ENCODE measurements at places on chromosomes 6 and 20.

DNA sequence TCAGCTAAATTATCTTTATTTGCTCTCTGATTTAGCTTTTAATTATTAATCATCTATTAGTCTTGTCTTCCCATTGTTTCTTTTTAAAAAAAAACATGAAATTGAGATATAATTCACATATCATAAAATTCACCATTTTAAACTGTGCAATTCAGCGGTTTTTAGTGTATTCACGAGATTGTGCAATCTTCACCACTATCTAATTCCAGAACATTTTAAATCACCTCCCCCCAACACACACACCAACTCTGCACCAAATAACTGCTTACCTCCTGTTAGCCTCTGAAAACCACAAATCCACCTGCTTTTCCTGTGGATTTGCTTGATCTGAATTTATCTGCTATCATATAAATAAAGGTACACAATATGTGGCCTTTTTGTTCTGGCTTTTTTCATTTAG lies 8.8 kb upstream of the ABRACL start:
- DNase-seq = no peak

- no peak for DNase-seq
These were observed 395.4 kb downstream of the CDC5L start for GRCh38 chr6:44782892-44783291.

DNA sequence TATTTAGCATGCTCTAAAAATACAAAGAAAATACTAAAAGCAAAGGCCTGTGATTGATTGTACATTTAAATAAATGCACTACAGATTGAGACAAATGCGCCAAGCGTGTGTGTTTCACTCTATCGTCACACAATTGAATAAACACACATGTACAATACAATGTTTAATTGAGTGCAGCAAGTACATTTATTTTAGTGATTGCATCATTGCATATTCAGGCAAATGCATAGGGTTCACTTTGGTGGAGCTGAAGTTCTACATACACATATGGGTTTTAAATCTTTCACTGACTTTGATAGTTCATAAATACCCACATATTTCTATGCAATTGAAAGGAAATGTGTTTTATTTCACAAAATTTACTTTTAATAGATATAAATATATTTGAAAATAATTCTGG lies 750.6 kb upstream of the MMS22L start:
- DNase-seq = no peak

DNA sequence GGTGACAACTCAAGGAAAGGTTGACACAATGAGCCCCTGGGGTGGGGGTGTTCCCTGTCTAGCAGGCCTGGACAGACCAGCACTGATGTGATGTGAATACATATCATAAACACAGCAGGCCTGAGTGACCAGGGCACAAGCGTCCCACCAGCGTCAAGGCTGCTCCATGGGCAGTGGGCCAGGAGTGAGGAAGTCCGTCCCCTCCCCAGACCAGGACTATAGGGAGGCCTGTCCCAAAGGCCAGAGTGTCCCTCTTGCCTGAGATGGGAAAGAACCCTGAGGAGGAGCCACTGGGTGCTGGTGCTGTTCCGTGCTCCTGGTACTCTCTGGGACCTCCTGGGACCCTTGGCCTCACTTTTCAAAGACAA lies 44.6 kb downstream of the RRBP1 start:
- no peak for DNase-seq

DNA sequence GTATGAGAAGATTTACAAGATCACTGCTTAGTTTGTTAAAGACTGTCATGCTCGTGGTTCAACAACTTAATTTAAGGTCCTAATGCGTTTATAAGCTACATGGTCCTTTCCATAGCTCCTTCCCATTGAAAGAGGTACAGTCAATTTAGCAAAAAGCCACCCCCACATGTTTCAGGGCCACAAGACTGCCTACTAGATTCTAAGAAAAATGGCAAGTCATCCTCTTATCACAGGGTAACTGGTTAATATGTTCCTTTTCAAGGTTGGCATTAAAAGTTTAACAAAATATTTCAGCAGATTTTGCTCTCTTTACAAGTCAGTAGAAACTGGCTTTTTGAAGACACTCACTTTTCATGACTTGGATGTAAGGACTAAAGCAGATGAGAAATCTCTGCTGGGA lies 15.7 kb downstream of the GSTA3 start:
- DNase-seq = no peak

DNA sequence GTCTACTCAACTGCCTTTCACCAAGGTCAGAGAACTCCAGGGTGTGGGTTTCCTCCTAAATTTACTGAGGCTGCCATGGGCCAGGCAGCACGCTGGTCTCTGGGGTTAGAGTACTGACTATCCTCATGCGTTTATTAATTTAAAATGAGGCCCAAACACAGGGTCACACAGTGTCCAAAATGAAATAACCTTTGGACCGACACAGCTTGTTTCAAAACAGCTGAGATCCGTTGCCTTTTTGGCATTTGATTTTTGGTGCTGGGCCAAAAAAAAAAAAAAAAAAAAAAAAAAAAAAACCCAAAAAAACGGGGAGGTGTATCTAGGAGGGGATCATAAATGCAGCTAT lies 14.6 kb upstream of the TOX2 start:
- no peak for DNase-seq

DNA sequence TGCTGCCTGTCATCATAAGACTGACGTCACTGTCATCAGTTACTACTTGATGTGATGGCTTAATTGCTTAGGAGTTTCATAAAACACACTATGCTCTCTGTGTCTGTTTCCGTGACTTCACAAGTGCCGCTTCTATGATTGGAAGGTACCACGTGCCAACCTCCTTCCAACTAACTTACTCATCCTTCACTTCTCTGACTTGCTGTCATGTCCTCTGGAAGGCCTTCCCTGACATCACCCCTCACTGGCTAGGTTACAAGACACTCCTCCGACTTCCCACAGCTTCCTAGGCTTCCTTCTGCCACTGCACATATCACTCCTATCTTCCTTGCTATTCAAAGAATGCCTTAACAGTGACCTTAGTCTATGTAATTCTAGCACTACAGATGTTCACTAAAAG lies 20.4 kb downstream of the SERINC3 start:
- no peak for DNase-seq

GRCh38 chr6:44078827-44079671 lies 48.2 kb downstream of the MRPL14 start:
- no peak for DNase-seq

DNA sequence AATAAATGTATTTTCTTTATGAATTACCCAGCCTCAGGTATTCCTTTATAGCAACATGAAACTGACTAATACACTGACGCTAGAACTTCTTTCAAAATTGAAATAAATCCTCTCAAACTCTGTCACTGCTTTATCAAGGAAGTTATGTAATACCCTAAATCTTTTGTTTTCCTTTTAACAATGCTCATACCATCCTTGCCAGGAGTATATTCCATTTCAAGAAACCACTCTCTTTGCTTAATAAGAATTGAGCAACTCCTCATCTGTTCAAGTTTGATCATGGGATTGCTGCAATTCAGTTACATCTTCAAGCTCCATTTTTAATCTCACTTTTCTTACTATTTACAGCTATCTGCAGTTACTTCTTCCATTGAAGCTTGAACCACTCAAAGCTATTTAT lies 707.6 kb upstream of the MARCKS start:
- DNase-seq = no peak
